Large intestine (tissue), 12 donors: ENCODE measurements at places on chromosomes 16 and 17.

GRCh38 chr17:48110761-48111160 lies 3.2 kb downstream of the SNX11 start:
- DNase-seq = no peak

GRCh38 chr17:49547566-49547965 lies 28.1 kb upstream of the NXPH3 start:
- no peak for DNase-seq

GRCh38 chr16:80931801-80932707 lies 74.6 kb downstream of the CMC2 start:
- peak; percentile 74 for DNase-seq

DNA sequence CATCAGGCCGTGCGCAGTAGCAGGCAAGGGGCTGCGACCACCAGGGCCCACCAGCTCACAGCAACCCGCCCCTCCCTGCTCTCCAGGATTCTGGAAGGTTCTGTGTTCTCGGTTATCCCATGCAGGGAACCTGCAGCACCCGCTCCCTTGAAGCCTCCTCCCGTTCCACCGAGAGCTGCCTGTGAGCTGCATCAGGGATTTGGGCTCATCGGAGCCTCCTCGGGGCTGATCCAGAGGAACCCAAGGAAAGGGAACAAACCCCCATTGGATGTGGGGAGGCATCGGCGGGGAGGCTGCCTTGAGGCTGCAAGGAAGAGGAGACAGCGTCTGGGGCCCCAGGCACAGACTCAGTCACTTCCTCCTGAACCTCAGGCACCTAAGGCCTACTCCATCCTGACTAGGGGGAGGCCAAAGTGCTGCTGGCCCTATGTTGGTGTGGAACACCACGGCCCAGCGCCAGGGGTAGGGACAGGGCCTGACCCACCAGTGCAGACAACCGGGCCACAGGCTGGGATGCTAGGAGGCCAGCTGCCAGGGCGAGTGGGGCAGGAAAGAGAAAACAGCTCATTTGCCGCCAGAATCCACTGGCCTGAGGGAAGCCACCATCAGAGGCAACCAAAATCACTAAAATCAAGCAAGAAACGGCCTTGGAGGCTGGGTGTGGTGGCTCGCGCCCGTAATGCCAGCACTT lies 14.4 kb upstream of the LGALS3BP start:
- no peak for DNase-seq

- DNase-seq = peak; percentile 52
Measured at GRCh38 chr17:7834542-7834956, 532 bp downstream of the KDM6B start.

- DNase-seq = no peak
Measured at GRCh38 chr16:995087-995486, 13.5 kb downstream of the SOX8 start.
